ENCODE measurements at places on chromosomes 1 and 21.

DNA sequence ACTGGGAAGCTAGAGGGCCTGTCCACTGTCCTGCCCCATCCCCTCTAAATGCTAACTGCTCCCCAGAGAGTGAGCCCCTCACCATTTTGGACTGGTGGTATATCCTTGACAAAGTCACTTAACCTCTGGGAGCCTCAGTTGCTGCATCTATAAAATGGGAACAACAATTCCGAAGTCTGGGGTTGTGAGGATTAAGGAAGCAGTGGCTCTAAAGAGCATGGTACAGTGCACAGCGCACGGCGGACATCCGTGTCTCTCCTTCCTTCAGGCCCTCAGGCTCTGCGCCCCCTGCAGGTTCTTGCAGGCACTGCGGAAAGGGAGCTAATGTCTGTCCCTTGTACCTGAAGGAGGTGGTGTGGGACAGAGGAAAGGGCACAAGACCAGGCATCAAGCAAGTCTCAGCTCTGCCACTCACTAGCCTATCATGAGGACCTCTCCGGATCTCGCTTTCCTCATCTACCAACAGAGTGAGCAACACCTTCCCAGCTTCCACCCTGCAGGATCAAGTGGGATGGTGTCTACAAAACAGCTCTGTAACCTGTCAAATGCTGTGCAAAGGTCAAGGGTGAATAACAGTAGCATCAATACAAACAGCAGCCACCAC, 20.1 kb downstream of the ECE1 start:
- peak; percentile 7 for DNase-seq

GRCh38 chr1:101667761-101668160, 329.0 kb downstream of the OLFM3 start:
- DNase-seq: no peak

DNA sequence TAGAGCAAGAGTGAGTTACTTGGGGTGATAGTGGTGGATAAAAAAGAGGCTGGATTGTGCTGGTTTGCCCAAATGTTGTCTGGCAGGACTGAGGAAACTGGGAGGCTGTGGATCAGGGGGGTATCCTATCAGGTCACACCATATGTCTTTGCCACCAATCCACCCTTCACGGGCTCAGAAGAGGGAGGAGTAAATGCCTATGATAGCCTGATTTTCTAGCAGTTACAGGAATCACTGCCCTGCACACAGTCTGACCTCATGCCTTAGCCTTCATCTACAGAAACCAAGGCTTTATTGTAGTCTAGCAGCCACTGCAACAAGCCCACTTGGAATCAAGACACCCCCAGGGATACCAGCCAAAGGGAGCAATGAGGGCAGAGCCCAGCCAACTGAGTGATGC, 51.8 kb downstream of the ATP1A1 start:
- no peak for DNase-seq

DNA sequence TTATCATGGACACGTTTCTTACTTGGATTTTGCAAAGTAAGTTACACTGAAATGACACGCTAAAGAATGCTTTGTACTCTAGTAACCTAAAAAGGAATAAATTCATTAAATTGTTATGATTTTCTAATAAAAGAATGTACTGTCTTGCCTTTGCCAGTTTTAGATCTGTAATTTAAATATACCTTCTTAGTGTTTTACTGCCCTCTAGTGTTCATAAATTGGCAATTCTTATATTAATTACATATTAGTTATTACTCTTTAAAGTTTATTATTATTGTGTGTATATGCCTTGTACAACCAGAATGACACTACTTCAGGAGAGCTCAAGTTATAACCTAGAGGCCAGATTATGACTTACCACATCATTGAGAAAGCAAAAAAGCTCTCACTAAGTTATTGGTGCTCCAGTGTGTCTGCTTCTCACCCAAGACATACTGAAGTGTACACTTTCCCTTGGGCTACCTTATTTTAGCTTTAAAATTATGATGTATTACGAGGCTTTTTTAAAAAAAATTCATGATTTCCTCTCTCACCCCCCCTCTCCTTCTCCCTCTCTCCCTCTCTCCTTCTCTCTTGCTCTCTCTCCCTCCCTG, 169.9 kb downstream of the HS2ST1 start:
- DNase-seq: peak; percentile 26

DNA sequence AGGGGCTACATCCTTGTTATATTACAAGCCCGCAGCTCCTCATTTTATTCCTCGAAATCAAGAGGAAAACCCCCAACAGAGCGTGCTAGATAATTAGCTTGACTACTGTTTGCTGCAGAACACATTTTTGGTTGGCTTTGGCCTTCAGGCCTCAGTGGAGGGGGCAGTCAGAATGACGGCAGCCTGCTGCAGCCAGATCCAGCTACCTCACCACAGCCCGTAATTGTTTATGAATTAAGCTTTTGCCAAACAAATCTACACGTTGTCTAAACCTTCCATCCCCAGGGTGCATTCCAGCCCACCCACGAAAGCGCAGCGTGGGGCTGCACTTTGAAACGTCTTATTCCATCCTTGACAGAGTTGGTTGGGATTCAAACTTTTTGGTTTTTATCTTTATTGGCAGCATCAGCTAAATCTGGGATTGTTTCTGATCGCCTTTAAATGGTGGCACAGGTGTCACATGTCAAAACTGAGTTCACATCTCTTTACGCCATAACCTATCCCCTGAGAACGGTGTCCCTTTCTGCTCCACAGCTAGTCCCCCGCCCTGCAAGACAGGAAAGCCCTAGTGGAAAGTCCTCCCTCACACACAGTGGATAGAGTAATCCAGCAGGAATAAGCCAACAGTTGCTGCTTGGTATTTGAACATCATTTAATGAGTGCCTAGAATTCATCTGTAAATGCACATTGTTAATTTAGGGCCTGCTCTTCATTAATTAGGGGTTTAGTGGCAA, 195.5 kb downstream of the LMO4 start:
- DNase-seq: no peak

GRCh38 chr1:101105877-101106276, 80.3 kb upstream of the DPH5 start:
- no peak for DNase-seq

GRCh38 chr1:196115646-196116045, 492.6 kb downstream of the KCNT2 start:
- no peak for DNase-seq

GRCh38 chr1:215986401-215986800, 419.3 kb downstream of the KCTD3 start:
- DNase-seq: no peak

DNA sequence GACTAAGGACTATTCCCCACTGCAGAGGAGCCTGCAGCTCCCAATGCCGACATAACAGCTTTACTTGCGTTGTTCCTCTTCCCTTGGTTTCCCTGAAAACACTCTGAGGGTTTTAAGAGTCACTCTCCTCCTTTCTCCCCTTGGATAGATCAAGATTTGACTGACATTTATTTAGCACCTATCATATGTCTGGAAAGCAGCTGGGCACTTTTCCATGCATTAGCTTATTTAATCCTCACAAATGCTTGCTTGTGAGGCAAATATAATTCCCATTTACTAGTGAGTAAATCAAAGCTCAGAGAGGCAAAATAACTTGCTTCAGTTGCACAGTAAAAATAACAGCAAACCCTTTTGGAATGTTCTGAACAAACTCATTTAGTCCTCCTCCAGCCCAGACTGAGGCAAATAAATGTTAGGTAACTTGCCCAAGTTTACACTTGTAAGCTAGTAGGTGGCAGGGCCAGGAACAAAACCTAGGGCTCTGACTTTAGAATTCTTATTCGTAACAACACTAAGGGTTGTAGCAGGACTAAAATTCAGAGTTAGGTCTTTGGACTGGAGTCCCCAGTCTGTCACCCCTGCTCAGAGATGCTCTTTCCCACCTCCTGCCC, 81.4 kb downstream of the KCND3 start:
- no peak for DNase-seq

DNA sequence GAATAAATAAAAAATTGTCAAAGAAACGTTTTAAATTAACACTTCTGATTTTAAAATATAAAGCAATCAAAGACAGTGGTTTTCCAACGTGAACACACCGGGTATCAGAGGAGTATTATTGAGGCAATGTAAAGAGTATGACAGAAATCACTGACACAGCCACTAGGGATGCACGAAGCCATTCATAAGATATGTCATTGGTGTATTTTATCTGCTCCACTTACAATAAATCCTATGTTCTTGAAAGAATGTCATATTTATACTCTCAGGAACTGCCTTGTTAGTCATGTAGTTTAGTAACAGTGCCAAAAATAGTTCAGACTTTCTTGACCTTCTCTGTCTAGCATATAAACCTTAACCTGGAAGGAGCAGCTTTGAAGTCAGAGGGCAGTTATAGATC, 835.0 kb upstream of the NCAM2 start:
- DNase-seq: no peak

- no peak for DNase-seq
Measured at GRCh38 chr21:35159881-35160280, 110.8 kb upstream of the RUNX1 start.

GRCh38 chr1:227955808-227956207, 8.1 kb upstream of the WNT9A start:
- no peak for DNase-seq

DNA sequence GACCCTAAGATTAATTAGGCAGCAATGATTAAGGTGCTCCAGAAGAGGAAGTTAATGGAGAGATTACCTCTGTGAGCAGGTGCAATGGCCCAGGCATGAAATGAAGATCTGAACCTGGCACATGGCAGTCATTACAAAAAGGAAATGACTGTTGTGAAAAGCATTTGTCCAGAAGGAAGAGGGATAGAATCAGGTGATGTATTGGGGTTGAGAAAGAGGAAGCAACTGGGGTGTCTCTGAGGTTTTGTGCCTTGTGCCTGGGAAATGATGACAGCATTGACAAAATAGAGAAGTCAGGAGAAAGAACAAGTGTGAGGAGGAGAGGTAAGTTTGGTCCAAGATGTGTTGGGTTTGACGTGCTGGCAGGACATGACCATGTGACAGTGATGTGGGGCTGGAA, 5.6 kb downstream of the CRCT1 start:
- no peak for DNase-seq

DNA sequence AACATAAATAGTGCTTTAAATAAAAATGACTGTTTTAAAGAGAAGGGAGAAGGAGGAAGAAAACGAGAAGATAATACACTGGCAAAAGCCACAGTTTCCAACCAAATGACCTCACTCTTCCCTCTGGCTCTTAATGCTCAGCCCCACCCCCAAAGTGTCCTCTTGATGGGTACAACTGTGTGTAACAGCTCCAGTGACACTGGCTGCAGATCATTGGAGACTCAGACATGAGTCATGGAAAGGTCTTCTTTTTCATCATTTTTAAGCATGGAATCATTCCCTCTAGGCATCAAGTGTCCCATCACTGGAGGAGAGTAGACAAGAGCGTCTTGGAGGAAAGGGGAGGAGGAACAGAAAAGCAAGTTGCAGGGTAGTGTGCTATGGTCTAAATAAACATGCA, 333.0 kb downstream of the PAPPA2 start:
- DNase-seq: no peak

DNA sequence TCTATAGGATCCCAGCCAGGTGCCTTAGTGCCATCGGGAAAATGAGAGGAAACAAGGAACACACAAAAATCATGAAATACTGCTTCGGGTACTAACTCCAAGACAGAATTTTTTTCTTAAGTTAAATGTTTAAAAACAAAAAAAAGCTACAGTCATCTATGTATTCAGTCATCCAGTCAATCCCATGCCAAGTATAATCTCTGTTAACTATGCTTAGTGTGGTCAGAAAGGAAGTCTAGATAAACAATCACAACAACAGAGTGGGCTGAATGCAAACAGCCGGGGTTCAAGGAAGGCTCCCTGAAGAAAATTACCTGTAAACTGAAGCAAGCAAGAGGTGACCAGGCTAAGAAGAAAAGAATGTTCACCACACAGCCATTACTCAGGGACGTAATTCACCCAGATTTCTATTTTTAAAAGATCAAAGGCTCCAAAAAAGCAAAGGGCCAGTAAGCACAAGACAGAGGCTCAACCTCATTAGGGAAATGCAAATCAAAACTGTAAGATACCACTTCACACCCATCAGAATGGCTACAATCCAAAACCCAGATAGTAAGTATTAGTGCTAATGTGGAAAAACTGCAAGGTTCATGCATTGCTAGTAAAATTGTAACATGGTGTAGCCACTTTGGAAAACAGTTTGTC, 53.0 kb downstream of the RERE start:
- DNase-seq: no peak

GRCh38 chr1:153534226-153534924, 1.4 kb downstream of the S100A6 start:
- no peak for DNase-seq

- DNase-seq: no peak
Measured at GRCh38 chr21:34085129-34085528, 11.8 kb downstream of the MRPS6 start.

GRCh38 chr1:75724472-75725022, at the start of gene ACADM:
Gene ACADM, plus strand, starts transcription at chr1:75724709. Its CDS starts 79 bp downstream, at chr1:75724788.
- peak; percentile 70 for DNase-seq

DNA sequence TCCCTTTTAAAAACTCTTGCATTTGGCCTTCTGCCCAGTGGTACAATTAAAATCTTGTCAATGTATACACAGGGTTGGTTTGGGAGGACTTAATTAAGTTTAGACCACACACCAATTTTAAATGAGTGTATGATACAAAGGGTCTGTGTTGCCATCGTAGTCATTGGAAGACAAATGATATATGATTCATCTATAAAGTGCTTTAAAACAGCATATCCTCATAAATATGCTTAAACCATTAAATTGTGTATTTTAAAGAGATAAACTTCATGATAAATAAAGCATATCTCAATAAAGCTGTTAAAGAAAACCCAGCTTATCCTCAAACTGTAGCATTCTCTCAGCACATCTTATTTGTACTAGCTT, 69.5 kb downstream of the LUZP1 start:
- peak; percentile 65 for DNase-seq

GRCh38 chr21:17708522-17709265, 96.0 kb upstream of the BTG3 start:
- DNase-seq: no peak

DNA sequence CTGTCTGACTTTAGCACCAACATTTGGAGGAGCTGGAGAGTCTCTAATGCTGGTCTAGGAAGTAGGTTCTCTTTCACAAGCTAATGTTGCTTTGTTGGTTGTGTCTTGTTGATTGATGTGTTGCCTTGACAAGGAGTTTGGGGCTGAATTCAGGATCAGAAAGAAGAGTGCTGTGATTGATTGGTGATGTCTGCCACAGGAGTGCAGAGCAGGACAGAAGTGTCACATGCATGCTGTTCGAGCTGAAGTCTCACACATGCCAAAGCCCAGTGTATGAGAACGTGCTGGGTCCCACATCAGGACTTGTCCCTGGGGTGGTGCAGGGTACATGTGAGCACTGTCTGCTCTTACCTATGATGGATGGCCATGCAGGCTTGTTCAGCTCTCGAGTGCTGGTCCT, 694.4 kb downstream of the MATN1 start:
- no peak for DNase-seq

DNA sequence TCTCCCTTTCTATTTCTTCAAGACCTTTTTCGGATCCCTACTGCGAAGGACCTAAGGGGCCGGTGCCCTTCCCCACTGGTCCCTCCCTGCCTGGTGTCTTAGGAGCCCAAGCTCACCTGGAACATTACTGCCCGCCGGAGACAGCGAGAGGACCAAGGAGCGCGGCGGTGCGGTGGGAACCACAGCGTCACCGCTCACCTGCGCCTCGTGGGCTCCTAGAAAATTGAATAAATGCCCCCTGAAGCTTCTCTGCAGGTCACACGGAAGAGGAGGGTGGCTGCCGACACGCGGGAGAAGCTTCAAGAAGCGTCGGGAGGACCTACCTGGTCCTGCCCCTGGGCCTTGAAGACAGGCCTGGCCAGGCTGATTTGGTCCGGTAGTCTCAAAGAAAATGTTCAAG, 65.2 kb downstream of the PPIAL4A start:
- DNase-seq: no peak
